Heart left ventricle (tissue), 16 donors: ENCODE measurements at places on chromosomes 16 and 17. TPM values are rescaled to one million over a fixed set of nuclear protein-coding genes. Genes with fewer than 3 reads are reported as not detected.

DNA sequence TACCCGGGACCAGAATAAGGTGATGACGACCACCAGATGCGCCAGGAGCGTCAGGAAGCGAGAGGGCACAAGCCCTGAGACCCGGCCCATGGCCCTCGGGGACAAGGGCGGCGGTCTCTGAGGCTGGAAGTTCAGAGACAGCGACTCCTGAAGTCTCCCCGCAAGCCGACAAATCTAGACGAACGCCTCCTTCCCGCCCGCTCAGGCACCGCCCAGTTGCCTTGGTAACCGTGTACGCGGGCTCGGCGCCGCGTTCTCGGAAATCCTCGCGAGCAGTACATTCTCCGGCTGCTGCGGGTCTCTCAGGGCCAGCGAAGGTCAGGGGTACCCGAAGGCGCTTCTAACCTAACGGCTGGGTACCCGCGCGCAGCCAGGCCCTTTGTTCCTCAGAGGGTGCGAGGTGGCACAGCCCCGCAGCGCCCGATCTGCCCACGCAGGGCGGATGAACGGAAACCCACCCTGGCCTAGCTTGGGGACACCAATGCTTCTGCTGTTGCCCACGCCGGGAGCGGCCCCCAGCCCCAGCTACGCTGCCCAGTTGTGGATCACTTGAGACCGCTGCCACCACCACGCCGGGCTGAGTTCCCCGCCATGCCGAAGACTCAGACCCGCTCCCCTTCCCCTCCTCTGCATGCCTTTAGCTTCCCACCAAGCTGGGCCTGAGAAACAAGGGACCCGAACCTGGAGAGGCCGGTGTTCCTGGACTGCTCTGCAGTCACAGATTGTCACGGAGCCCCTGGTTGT is at the start of gene TMEM107:
Gene TMEM107, minus strand, starts transcription at position 184 of the 744 bp plus-strand sequence. Its CDS starts 94 bp downstream, at position 90.
- peak within 1 kb of the TSS; percentile 88 for H3K27ac ChIP-seq
- H3K27me3 ChIP-seq = no peaks in the 10 kb centered on the region
- H3K36me3 ChIP-seq = no peaks in the 10 kb centered on the region
- peaks cover 44% of the 10 kb centered on the region for H3K4me1 ChIP-seq
- peak; percentile 90 for DNase-seq

DNA sequence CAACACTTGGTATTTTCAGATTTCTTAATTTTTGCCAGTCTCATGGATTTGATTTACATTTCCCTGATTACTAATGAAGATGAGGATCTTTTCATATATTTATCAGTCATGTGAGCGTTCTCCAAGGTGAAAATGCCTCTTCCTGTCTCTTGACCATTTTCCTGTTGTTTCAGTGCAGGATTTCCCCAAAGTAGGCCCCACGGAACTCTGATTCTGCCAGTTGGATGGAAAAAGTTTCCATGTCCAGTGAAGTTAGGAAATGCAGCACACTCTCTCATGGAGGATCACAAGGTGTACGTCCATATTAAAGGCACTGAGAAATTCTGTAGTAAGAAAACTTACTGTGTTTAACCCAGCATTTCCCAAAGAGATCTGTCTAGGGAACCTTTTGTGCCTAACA is 16.5 kb upstream of the LIMD2 start:
- no peak for DNase-seq
- H3K4me1 ChIP-seq = no peaks in the 10 kb centered on the region
- H3K36me3 ChIP-seq = peaks cover 27% of the 10 kb centered on the region
- H3K27me3 ChIP-seq = no peaks in the 10 kb centered on the region
- H3K4me3 ChIP-seq = no peak overlapping the region

DNA sequence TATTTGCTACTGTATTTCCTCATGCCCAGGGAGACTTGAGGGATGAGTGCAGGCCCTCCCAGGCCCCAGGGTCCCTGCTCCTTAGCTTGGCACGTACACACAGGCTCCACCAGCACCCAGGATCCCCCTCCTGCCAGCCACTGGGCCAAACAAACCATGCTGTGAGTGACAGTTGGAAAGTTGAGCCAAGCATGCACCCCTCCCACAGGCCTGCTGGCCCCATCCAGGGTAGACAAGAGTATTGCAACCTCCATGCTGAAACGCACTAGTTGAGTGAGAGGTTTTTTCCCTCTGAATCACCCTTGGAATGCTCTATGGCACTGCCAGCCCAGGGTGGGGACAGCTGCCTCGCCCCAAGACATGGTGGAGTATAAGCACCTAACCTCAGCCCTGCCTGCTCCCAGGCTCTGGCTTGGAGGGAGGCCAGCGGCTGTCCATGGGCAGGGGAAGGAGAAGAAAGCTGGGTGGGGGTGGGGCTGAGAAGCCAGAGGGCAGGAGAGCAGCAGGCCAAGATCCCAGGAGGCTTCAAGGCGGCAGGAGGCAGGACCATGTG is 49.6 kb downstream of the PITPNM3 start:
- no peak overlapping the region for H3K4me3 ChIP-seq
- DNase-seq = no peak
- no peaks in the 10 kb centered on the region for H3K4me1 ChIP-seq
- no peaks in the 10 kb centered on the region for H3K36me3 ChIP-seq
- no peaks in the 10 kb centered on the region for H3K27me3 ChIP-seq

The ERN2 gene
- 0.07 TPM for polyA plus RNA-seq

The KCNAB3 gene
- polyA plus RNA-seq = 0.22 TPM

- no peaks in the 10 kb centered on the region for H3K27me3 ChIP-seq
- H3K36me3 ChIP-seq = no peaks in the 10 kb centered on the region
- H3K4me1 ChIP-seq = peaks cover 21% of the 10 kb centered on the region
- no peak overlapping the region for H3K4me3 ChIP-seq
- H3K27ac ChIP-seq = peak overlapping the region; percentile 51
- DNase-seq = peak; percentile 68
Measured at GRCh38 chr17:3983606-3984484, 19.6 kb upstream of the ATP2A3 start.
